Activated CD8-positive, alpha-beta memory T cell treated with anti-CD3 and anti-CD28 coated beads for 24 hours (primary cell): ENCODE measurements at places on chromosomes 11 and 22.

DNA sequence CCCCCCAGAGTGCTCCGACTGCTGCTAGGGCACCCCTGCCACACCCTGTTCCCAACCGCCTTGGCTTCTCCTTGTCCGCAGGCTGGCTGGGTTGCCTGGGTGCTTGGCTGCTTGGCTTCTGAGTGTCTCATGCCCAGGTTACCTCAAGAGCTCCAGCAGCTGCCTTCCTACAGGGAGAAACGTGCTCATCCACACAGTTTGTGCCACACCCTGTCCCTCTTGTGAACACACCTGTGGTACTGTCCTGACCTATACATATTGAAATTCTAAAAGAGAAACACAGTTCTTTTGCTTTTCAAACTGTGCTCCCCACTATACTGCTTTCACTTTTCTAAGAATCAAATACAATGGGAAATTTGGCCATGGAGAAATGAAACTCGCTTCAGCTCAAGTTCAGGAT, 191.4 kb downstream of the DBX1 start:
- DNase-seq: no peak

- DNase-seq: no peak
These were observed 282.3 kb downstream of the FAT3 start for GRCh38 chr11:92506809-92507336.

GRCh38 chr11:100831929-100832494, 144.9 kb downstream of the ARHGAP42 start:
- no peak for DNase-seq

DNA sequence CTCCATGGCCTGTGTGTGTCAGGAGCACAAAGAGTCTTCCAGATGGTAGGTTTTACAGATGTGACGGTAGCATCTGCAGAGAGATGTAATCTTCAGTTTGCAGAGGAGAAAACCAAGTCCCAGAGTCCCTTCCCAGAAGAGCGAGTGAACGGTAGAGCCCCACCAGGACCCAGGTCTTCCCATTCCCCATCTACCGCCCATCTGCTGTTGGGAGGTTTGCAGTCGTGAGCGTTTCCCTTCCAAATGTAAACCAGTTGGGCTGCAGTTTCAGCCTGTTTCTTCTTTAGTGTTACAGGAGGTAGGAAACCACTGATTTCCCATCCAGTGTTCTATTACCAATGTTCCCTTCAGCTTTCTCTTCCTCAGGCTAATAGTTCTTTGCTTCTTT, 24.0 kb downstream of the PANX1 start:
- no peak for DNase-seq

- DNase-seq: no peak
These were observed 61.7 kb downstream of the PARVB start for GRCh38 chr22:44085743-44086270.

GRCh38 chr11:15045891-15046290, 27.5 kb upstream of the CALCB start:
- DNase-seq: no peak
